ENCODE measurements at places on chromosomes 2 and 18.

DNA sequence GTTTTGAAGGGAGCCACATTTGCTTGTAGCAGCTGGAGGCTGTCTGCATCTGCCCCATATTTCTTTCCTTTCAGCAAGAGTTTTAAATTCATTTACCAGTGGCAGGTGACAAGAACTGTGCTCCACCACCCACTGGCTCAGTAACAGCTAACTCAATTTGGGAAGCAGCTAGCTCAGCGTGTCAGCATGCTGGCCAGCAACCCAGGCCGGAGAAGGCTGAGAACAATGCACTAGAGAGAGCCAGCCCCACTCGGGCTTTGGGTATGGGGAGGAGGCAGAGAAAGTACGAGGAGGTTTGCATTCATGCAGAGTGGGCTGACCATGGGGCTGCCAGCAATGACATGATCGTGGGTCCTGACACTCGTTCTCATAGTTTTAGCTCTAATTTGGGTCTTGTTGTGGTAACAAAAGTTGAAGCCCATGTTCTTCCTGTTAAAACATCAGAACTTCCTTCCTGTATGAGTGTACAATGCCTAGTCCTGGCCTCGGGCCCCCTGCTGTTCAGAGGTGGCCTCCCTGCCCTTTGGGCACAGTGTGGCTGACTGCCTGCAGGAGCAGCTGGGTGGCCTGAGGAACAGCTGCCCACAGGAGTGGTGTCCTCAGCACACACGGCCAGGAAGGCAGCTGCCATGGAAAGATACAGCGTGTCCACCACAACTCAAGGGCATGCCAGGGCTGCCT, 23.0 kb downstream of the CDC42EP3 start:
- DNase-seq: peak; percentile 46
- H3K27me3 ChIP-seq: no peaks in the 10 kb centered on the region
- H3K36me3 ChIP-seq: peaks cover 67% of the 10 kb centered on the region
- H3K4me1 ChIP-seq: peaks cover 80% of the 10 kb centered on the region

GRCh38 chr2:227671170-227671905, 4.7 kb downstream of the SCYGR5 start:
- peaks cover 6% of the 10 kb centered on the region for H3K27me3 ChIP-seq
- no peak overlapping the region for H3K4me3 ChIP-seq
- no peaks in the 10 kb centered on the region for H3K4me1 ChIP-seq
- no peak for DNase-seq
- no peaks in the 10 kb centered on the region for H3K36me3 ChIP-seq

DNA sequence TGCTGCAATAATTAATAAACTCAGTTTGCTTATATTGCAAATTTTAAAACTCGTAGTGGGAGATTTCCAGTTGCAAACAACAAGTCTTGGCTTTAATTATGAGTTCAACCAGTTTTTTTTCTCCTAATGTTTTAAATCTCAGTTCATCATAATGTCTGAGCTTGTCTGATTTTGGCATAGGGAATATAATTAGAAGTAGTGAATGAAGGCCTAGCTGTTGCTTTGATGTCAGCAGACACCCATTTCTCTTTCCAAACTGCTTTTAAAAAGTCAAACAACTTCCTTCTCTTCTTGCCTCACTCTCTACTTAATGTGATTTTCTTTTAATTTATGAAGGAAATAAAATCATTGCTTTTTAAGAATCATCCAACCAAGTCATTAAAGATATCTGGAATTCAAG, 1462.1 kb downstream of the DPP10 start:
- H3K27ac ChIP-seq: no peak overlapping the region
- DNase-seq: no peak
- H3K36me3 ChIP-seq: no peaks in the 10 kb centered on the region

GRCh38 chr18:22132258-22132657, 37.1 kb upstream of the GATA6 start:
- H3K27me3 ChIP-seq: no peaks in the 10 kb centered on the region
- no peak overlapping the region for H3K4me3 ChIP-seq
- H3K27ac ChIP-seq: no peak overlapping the region
- no peaks in the 10 kb centered on the region for H3K36me3 ChIP-seq
- no peak for DNase-seq

GRCh38 chr18:13553449-13553848, 172.9 kb downstream of the FAM210A start:
- H3K4me1 ChIP-seq: peaks cover 15% of the 10 kb centered on the region
- no peak overlapping the region for H3K27ac ChIP-seq
- peaks cover 6% of the 10 kb centered on the region for H3K36me3 ChIP-seq
- no peaks in the 10 kb centered on the region for H3K27me3 ChIP-seq
- no peak for DNase-seq

- DNase-seq: no peak
- peaks cover 69% of the 10 kb centered on the region for H3K27me3 ChIP-seq
- H3K4me3 ChIP-seq: peak within 1 kb of the TSS; percentile 37
Measured at GRCh38 chr2:231037202-231037730, at the start of gene C2orf72. Gene C2orf72 (plus strand): TSS chr2:231037523. CDS start chr2:231037566, 43 bp downstream.

- no peaks in the 10 kb centered on the region for H3K36me3 ChIP-seq
- H3K4me3 ChIP-seq: no peak overlapping the region
Measured at GRCh38 chr18:28015671-28016070, 161.3 kb downstream of the CDH2 start.

- no peak for DNase-seq
- H3K4me1 ChIP-seq: peaks cover under 1% of the 10 kb centered on the region
- H3K27ac ChIP-seq: no peak overlapping the region
- H3K4me3 ChIP-seq: no peak overlapping the region
Measured at GRCh38 chr18:35186291-35187034, 54.4 kb upstream of the ZNF397 start.

DNA sequence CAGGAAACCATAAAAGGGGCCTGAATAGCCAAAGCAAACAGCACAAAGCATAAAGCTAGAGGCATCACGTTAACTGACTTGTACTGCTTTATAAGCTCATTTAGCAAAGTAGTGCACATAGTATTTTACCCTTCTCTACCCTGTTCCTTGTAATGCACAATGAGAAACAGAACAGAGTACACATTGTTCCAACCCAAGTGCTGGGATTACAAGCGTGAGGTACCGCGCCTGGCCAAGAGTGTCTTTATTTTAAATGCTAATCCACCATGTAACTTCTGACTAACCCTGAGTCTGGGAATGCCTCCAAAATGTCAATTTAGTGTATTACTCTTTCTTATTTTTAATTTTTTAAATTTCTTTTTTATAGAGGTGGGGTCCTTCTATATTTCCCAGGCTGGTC, 46.4 kb upstream of the STON1 start:
- H3K27ac ChIP-seq: no peak overlapping the region
- H3K4me1 ChIP-seq: peaks cover 3% of the 10 kb centered on the region
- H3K27me3 ChIP-seq: no peaks in the 10 kb centered on the region
- peaks cover 42% of the 10 kb centered on the region for H3K36me3 ChIP-seq

GRCh38 chr18:61898640-61899101, 5.9 kb upstream of the RNF152 start:
- H3K36me3 ChIP-seq: no peaks in the 10 kb centered on the region
- H3K4me3 ChIP-seq: no peak overlapping the region
- H3K27ac ChIP-seq: no peak overlapping the region
- peaks cover 32% of the 10 kb centered on the region for H3K27me3 ChIP-seq
- no peaks in the 10 kb centered on the region for H3K4me1 ChIP-seq

DNA sequence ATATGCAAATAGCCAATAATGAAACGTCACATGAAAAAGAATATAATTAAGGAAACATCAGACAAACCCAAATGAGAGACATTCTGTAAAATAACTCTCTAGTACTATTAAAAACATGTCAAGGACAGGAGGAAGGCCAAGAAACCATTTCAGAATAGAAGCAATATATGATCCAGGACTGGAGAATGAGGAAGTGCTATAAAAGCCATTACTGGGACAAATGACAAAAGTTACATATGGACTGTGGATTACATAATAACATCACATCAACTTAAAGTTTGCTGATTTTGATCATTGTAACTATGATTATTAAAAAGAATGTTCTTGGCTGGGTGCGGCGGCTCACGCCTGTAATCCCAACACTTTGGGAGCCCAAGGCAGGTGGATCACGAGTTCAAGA, 81.3 kb downstream of the CRACDL start:
- no peak for DNase-seq
- H3K4me3 ChIP-seq: no peak overlapping the region
- H3K27ac ChIP-seq: no peak overlapping the region
- no peaks in the 10 kb centered on the region for H3K36me3 ChIP-seq
- peaks cover 38% of the 10 kb centered on the region for H3K27me3 ChIP-seq
- no peaks in the 10 kb centered on the region for H3K4me1 ChIP-seq

- no peak for DNase-seq
- no peaks in the 10 kb centered on the region for H3K36me3 ChIP-seq
- no peak overlapping the region for H3K4me3 ChIP-seq
- H3K4me1 ChIP-seq: peaks cover 2% of the 10 kb centered on the region
- H3K27ac ChIP-seq: no peak overlapping the region
Measured at GRCh38 chr18:67410075-67411070, 106.1 kb downstream of the DSEL start.

GRCh38 chr2:203584784-203585183, 49.7 kb upstream of the RAPH1 start:
- no peaks in the 10 kb centered on the region for H3K36me3 ChIP-seq
- H3K27me3 ChIP-seq: peaks cover 12% of the 10 kb centered on the region

- no peak overlapping the region for H3K27ac ChIP-seq
- no peak for DNase-seq
- no peaks in the 10 kb centered on the region for H3K4me1 ChIP-seq
- H3K36me3 ChIP-seq: no peaks in the 10 kb centered on the region
Measured at GRCh38 chr2:129760669-129761068, 218.8 kb upstream of the RAB6C start.

GRCh38 chr18:13217971-13218367, 591 bp upstream of the LDLRAD4 start:
- peaks cover 48% of the 10 kb centered on the region for H3K4me1 ChIP-seq
- H3K36me3 ChIP-seq: no peaks in the 10 kb centered on the region
- H3K4me3 ChIP-seq: peak overlapping the region; percentile 66
- peaks cover 27% of the 10 kb centered on the region for H3K27me3 ChIP-seq
- no peak for DNase-seq

GRCh38 chr2:195642679-195643068, 14.4 kb upstream of the SLC39A10 start:
- no peak overlapping the region for H3K27ac ChIP-seq
- H3K27me3 ChIP-seq: no peaks in the 10 kb centered on the region
- no peak overlapping the region for H3K4me3 ChIP-seq
- no peak for DNase-seq

DNA sequence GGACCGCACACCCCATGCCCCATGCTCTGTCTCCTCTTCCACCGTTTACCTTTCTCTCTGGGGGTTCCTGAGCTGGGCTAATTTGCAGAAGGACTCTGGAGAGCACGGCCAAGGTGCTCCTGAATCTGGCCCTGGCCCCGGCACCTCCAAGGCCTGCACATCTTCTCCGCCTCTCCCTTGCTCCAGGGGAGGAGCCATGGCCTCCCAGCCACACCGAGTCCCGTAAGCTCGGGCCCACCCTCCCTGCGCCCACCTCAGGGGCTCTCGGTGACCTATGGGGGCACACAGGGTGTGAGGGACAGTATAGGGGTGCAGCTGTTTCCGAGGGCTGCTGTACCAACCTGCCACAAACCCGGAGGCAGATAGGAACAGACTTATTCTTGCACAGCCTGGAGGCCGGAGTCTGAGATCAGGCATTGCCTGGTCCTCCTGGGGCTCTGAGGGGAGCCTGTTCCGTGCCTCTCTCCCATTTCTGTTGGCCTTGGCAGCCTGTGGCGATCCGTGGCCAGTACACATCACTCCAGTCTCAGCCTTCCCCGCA, 127.3 kb upstream of the GPC1 start:
- H3K27ac ChIP-seq: no peak overlapping the region
- H3K27me3 ChIP-seq: no peaks in the 10 kb centered on the region
- no peak overlapping the region for H3K4me3 ChIP-seq
- H3K4me1 ChIP-seq: no peaks in the 10 kb centered on the region
- no peak for DNase-seq

Measured in activated CD8-positive, alpha-beta T cell treated with anti-CD3 and anti-CD28 coated beads, Interleukin-2, amount 10 ng/mL, durations not matched to agents 7 days and 5 days (primary cell).